ENCODE measurements at places on chromosomes 12 and 14.

GRCh38 chr12:125320177-125320576 lies 254.9 kb downstream of the AACS start:
- H3K36me3 ChIP-seq: no peaks in the 10 kb centered on the region
- H3K27ac ChIP-seq: no peak overlapping the region
- H3K27me3 ChIP-seq: peaks cover 6% of the 10 kb centered on the region
- DNase-seq: no peak
- no peaks in the 10 kb centered on the region for H3K4me1 ChIP-seq
- H3K4me3 ChIP-seq: no peak overlapping the region

DNA sequence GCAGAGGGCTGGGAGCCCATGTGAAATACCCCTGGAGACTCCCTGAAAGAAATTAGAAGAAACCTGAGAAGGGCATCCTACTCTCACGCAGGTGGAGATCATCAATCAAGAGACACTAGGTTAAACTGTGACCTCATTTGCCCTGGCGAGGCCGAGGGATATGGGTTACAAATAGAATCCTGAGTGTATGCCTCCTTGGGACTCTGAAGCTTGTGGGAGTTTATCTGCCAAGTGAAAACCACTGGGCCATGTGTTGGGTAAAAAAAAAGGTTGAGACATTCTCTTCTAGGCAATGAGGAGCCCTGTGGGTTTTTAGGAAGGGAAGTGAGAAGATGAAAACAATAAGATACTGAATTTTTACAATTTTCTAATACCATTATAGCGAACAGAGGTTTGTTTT lies 160.7 kb upstream of the ARID2 start:
- no peaks in the 10 kb centered on the region for H3K4me1 ChIP-seq
- H3K27me3 ChIP-seq: no peaks in the 10 kb centered on the region
- no peak overlapping the region for H3K27ac ChIP-seq
- no peak for DNase-seq
- H3K4me3 ChIP-seq: no peak overlapping the region

DNA sequence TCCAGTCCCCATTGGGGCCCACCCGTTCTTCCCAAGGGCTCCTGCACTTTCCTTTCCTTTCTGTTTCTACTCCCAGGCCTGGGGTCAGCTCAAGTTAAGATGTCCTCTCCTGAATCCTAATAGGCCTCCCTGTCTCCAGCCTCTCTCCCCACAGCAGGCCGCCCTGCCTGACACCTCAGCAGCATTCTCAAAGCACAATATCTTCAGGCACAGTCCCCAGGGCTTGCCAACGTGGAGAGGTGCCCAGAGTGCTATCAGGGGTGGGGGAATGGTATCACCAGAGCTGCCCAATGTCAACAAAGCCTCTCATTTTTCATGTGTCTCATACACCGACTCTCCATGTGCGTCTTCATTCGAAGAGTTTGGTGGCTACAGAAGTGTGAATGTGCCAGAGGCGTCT lies 123.0 kb downstream of the FOXN3 start:
- DNase-seq: no peak
- no peaks in the 10 kb centered on the region for H3K27me3 ChIP-seq
- H3K4me1 ChIP-seq: peaks cover 47% of the 10 kb centered on the region

DNA sequence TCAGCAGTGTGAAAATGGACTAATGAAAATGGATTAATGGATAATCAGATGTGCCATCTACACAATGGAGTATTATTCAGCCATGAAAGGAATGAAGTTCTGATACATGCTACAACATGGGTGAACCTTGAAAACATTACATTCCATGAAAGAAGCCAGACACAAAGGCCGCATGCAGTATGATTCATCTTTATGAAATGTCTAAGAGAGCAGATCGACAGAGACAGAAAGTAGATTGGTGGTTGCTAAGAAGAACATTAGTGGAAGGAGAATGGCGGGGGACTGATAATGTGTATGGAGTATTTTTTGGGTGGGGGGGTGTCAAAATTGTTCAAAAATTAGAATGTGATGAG lies 47.3 kb downstream of the PRKAB1 start:
- H3K27ac ChIP-seq: no peak overlapping the region
- H3K4me1 ChIP-seq: no peaks in the 10 kb centered on the region
- no peak for DNase-seq
- peaks cover 6% of the 10 kb centered on the region for H3K36me3 ChIP-seq
- H3K4me3 ChIP-seq: no peak overlapping the region

DNA sequence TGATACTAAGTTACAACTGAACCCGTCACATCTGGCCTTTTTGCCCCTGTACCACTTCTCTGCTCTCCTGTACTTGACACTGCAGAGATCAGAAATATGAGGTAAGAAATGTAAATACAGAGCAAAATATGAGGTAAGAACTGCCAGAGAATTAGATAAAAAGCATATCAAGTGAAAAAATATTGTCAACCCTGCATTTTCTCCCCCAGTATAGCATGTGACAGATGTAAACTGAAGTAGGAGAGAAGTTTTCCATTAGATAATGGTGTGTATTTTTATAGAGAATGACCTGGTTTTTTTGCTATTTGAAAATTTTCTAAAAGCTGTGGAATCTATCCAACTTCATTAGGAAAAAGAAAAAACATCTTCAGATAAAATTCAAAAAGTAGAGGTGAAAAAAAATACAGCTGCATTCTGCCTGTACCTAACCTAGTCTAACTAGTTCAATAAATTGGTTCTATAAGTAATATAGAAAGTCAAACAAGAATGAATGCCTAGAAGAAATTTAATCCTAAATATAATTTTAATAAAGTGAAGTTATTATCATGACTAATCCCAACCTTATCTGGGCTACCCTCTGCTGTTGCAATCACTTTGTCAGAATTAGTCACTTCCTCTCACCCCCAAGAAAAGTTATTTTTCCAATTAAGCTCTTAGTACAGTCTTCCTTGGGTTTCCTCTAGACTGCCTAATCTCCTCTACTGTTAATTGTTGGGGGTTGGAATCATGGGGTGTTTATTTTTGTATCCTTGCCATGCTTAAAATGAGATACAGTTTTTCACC lies 210.0 kb downstream of the RASSF9 start:
- no peaks in the 10 kb centered on the region for H3K36me3 ChIP-seq
- no peak overlapping the region for H3K27ac ChIP-seq
- no peak overlapping the region for H3K4me3 ChIP-seq

GRCh38 chr12:113961921-113962710 lies 4.0 kb downstream of the RBM19 start:
- H3K4me1 ChIP-seq: peaks cover 29% of the 10 kb centered on the region
- H3K36me3 ChIP-seq: peaks cover 32% of the 10 kb centered on the region
- no peaks in the 10 kb centered on the region for H3K27me3 ChIP-seq
- H3K27ac ChIP-seq: peak overlapping the region; percentile 13

GRCh38 chr12:38904537-38905479 lies 583 bp downstream of the CPNE8 start:
- peaks cover 4% of the 10 kb centered on the region for H3K36me3 ChIP-seq
- peaks cover 16% of the 10 kb centered on the region for H3K27me3 ChIP-seq
- peaks cover 4% of the 10 kb centered on the region for H3K4me1 ChIP-seq
- DNase-seq: no peak
- no peak overlapping the region for H3K27ac ChIP-seq
